ENCODE measurements at places on chromosomes 12 and 14. TPM values are rescaled to one million over a fixed set of nuclear protein-coding genes. Genes with fewer than 3 reads are reported as not detected.

- H3K27me3 ChIP-seq = peaks cover 2% of the 10 kb centered on the region
- DNase-seq = no peak
- peaks cover 11% of the 10 kb centered on the region for H3K4me1 ChIP-seq
Measured at GRCh38 chr12:77236066-77236465, 170.7 kb upstream of the E2F7 start.

- no peaks in the 10 kb centered on the region for H3K36me3 ChIP-seq
- peaks cover 2% of the 10 kb centered on the region for H3K27me3 ChIP-seq
- H3K27ac ChIP-seq = no peak overlapping the region
- no peak for DNase-seq
Measured at GRCh38 chr14:61346793-61347192, 25.4 kb downstream of the PRKCH start.

- no peak overlapping the region for H3K27ac ChIP-seq
- H3K27me3 ChIP-seq = no peaks in the 10 kb centered on the region
- H3K4me1 ChIP-seq = no peaks in the 10 kb centered on the region
- peaks cover 7% of the 10 kb centered on the region for H3K36me3 ChIP-seq
Measured at GRCh38 chr12:118175823-118176447, 40.0 kb downstream of the PEBP1 start.

DNA sequence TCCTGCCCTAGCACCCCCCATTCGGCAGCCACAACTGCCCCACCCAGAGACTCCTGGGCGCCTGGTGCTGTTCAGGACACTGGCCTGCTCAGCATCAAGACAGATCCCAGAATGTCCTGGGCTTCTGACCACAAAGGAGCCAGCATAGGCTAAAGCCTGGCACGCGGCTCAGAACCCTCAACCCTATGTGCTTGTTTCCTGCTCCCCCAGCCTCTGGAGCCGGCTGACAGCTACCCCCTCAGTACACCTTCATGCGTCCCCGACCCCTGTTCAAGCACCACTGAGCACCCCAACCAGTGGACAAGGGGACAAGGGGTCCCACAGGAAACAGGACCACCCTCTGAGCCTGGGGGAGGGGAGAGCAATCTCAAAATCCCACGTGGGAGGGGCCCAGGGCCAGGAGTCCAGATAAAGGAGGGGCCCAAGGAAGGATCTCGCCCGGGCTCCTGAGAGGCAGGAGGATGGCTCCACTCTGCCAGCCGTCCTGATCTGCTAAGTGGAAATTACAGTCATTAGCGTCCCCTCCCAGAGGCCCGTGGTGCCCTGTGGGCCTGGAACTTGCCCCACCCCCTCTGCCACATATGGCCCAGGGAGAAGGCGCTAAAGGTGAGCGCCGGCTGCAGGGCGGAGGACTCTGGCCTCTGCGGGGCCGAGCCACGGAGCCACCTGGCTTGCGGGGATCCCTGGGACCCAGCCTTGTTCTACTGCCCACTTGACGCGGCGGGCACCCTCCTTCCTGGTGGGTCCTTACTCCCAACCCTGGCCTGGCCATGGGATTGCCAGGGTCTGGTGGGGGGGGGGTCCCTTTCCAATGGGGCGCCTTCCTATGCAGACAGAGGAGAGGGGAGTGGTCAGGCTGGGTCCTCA is 27.2 kb upstream of the GPR132 start:
- H3K27me3 ChIP-seq = peaks cover 14% of the 10 kb centered on the region
- no peak for DNase-seq
- H3K27ac ChIP-seq = peak overlapping the region; percentile 35
- H3K4me1 ChIP-seq = peaks cover 11% of the 10 kb centered on the region
- no peaks in the 10 kb centered on the region for H3K36me3 ChIP-seq

- no peak for DNase-seq
- no peaks in the 10 kb centered on the region for H3K27me3 ChIP-seq
- H3K36me3 ChIP-seq = peaks cover 2% of the 10 kb centered on the region
- no peak overlapping the region for H3K27ac ChIP-seq
Measured at GRCh38 chr12:102302553-102302952, 104.9 kb upstream of the PMCH start.

DNA sequence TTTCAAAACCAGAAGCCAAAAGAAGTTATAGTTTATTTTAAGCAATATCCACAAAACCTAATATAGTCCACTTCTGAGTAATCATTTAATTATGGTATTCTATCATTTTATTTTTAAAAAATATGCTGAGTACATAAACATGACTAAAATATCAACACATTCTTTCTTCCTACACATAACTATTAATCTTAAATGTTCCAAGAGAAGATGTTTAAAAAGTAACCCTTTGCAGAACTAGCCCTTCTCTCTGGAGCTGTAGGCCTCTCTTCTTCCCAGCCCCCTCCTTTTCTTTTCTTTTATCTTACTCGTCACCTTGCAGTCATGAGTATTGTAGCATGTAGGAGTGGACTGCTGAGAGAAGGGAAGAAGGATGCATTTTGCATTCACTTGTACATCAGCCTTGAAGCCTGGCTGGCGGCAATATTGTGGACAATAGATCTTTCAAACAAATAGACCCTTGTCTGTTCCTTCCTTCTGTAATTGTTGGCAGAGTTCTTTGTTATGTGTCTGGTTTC is 941.9 kb downstream of the NRXN3 start:
- H3K27ac ChIP-seq = no peak overlapping the region
- H3K27me3 ChIP-seq = no peaks in the 10 kb centered on the region
- DNase-seq = no peak
- H3K4me1 ChIP-seq = peaks cover 11% of the 10 kb centered on the region

DNA sequence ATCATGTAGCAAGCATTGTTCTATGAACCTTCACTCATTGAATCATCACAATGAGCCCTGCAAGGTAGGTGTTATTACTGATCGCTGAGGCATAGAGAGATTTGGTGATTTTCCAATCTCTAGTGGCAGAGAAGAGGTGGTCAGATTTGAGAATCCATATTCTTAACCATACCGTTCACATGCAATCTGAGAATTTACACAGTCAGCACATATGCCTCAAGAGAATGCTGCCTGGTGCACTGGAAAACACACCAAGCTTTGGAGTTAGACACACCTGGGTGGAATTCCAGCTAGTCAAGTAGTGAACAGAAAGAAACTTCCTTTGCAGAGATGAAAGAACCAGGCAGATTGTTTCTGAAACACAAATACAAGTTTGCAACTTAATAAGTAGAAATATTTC is 94.1 kb downstream of the LGR5 start:
- no peak for DNase-seq
- H3K36me3 ChIP-seq = no peaks in the 10 kb centered on the region
- no peaks in the 10 kb centered on the region for H3K27me3 ChIP-seq
- H3K4me3 ChIP-seq = no peak overlapping the region
- peaks cover 5% of the 10 kb centered on the region for H3K4me1 ChIP-seq

- no peak overlapping the region for H3K4me3 ChIP-seq
- H3K4me1 ChIP-seq = no peaks in the 10 kb centered on the region
- no peaks in the 10 kb centered on the region for H3K36me3 ChIP-seq
- no peak for DNase-seq
Measured at GRCh38 chr14:41868396-41868795, 261.7 kb downstream of the LRFN5 start.

DNA sequence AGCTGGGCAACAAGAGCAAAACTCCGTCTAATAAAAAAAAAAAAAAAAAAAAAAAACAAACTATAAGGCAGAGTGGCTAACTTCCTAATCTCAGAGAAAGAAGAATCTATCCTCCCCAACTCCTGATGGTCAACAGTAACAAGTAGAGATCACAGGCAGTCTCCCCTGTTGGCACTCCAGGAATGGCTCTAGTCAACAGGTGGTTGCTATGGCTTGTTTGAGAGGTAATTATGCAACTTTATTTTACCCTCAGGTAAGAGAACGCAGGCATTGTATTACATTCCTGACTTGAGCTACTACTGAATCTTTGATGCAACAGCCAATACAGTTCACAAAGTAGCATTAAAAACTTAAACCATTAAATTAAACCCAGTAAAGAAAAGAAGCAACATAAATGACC is 180.3 kb downstream of the DICER1 start:
- H3K27ac ChIP-seq = no peak overlapping the region
- no peaks in the 10 kb centered on the region for H3K36me3 ChIP-seq
- peaks cover 2% of the 10 kb centered on the region for H3K4me1 ChIP-seq

DNA sequence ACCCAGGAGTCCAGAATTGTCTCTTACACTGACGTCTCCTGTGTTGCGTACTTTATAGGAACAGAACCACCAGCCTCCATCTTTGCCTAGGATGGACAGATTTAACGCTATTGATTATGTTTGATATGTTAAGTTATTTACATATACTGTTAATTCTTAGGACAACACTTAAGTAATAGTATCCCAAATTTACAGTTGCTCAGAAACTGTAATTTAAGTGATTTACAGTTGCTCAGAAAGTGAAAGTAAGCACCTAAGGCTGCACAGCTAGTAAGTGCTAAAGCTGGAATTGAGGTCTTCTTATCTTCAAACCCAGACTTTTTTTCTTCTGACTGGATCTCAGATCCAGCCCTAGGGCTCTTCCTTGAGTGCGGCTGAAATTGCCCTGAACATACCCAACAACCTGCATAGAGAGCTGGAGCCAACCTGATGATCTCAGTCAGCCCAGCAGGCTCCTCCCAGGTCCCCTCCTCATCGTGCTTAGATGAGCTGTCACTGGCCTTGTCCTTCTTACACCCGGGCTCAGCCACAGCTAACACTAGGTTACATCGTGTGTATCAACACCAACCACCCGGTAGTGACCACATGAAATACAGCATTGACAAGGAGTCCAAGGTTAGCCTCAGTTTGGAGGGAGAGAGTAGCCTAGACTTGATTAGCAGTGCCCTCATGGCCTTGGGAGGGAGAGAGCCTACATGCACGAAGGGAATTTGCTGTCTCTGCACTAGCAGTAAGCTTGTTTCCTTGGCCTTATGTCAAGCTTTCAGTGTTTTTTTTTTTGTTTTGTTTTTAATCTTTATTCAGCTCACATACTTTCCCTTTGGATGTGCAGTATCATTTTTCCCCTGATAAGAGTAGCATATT is 111.1 kb upstream of the ARHGAP5 start:
- DNase-seq = no peak
- H3K36me3 ChIP-seq = peaks cover 6% of the 10 kb centered on the region
- no peaks in the 10 kb centered on the region for H3K27me3 ChIP-seq
- H3K27ac ChIP-seq = no peak overlapping the region
- peaks cover 49% of the 10 kb centered on the region for H3K4me1 ChIP-seq
- H3K4me3 ChIP-seq = no peak overlapping the region

- H3K36me3 ChIP-seq = no peaks in the 10 kb centered on the region
- no peak for DNase-seq
- H3K4me1 ChIP-seq = peaks cover 6% of the 10 kb centered on the region
- no peak overlapping the region for H3K4me3 ChIP-seq
- H3K27me3 ChIP-seq = no peaks in the 10 kb centered on the region
Measured at GRCh38 chr12:128932521-128932920, 79.2 kb downstream of the GLT1D1 start.

DNA sequence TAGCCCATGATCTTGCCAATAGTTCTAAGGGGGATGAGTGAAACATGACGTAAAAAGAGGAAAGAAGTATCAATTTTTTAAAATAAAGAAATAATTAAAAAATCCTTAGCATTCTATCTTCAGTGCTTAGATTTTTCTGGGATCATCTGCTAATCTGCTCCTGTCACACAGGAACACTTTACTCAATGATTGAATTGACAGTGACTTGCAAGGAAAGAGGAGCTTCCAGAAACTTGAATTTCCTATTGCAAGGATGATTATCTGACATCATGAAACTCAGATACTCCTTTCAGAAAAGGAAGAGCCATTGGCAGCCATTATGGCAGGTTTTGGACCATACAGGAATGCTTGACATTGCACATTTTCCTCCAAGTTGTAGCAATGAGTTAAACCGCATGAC is 41.4 kb upstream of the PTPRO start:
- no peaks in the 10 kb centered on the region for H3K36me3 ChIP-seq
- H3K27me3 ChIP-seq = peaks cover 18% of the 10 kb centered on the region
- no peak overlapping the region for H3K27ac ChIP-seq
- DNase-seq = no peak
- no peak overlapping the region for H3K4me3 ChIP-seq

- no peak overlapping the region for H3K4me3 ChIP-seq
- DNase-seq = no peak
- no peaks in the 10 kb centered on the region for H3K4me1 ChIP-seq
- no peak overlapping the region for H3K27ac ChIP-seq
- H3K27me3 ChIP-seq = peaks cover 42% of the 10 kb centered on the region
Measured at GRCh38 chr12:47491516-47492305, 214.1 kb downstream of the RPAP3 start.

GRCh38 chr12:27233814-27234213 is 10.3 kb upstream of the STK38L start:
- no peak overlapping the region for H3K27ac ChIP-seq
- no peaks in the 10 kb centered on the region for H3K4me1 ChIP-seq
- no peak overlapping the region for H3K4me3 ChIP-seq
- no peak for DNase-seq

GRCh38 chr14:34465069-34465859 is 3.2 kb upstream of the SPTSSA start:
- H3K36me3 ChIP-seq = no peaks in the 10 kb centered on the region
- DNase-seq = no peak
- no peaks in the 10 kb centered on the region for H3K27me3 ChIP-seq
- H3K4me3 ChIP-seq = no peak overlapping the region
- no peak overlapping the region for H3K27ac ChIP-seq

- H3K4me1 ChIP-seq = no peaks in the 10 kb centered on the region
- H3K36me3 ChIP-seq = no peaks in the 10 kb centered on the region
- no peak overlapping the region for H3K27ac ChIP-seq
- no peak overlapping the region for H3K4me3 ChIP-seq
- DNase-seq = no peak
- H3K27me3 ChIP-seq = no peaks in the 10 kb centered on the region
Measured at GRCh38 chr12:73625226-73625625, 912.4 kb upstream of the ATXN7L3B start.

GRCh38 chr14:51445001-51445390 is 204.9 kb downstream of the TMX1 start:
- no peak overlapping the region for H3K27ac ChIP-seq
- H3K4me1 ChIP-seq = peaks cover 28% of the 10 kb centered on the region
- DNase-seq = no peak

Gene LTBP2
- total RNA-seq = 1.3 TPM

Gene NUMB
- 40.2 TPM for total RNA-seq

Gene INHBC
- total RNA-seq = 0.14 TPM

Gene BCL7A
- 57.4 TPM for total RNA-seq

Gene DHRS2
- not detected for total RNA-seq

Gene MIP
- not detected for total RNA-seq

Gene SPIC
- total RNA-seq = not detected

Gene WNT1
- 1.2 TPM for total RNA-seq

Gene VWF
- 0.21 TPM for total RNA-seq

Gene CCDC63
- total RNA-seq = not detected

Gene ITGB7
- not detected for total RNA-seq

Gene AICDA
- total RNA-seq = not detected

Gene AMHR2
- not detected for total RNA-seq
